ENCODE measurements at places on chromosomes 13 and 19.

DNA sequence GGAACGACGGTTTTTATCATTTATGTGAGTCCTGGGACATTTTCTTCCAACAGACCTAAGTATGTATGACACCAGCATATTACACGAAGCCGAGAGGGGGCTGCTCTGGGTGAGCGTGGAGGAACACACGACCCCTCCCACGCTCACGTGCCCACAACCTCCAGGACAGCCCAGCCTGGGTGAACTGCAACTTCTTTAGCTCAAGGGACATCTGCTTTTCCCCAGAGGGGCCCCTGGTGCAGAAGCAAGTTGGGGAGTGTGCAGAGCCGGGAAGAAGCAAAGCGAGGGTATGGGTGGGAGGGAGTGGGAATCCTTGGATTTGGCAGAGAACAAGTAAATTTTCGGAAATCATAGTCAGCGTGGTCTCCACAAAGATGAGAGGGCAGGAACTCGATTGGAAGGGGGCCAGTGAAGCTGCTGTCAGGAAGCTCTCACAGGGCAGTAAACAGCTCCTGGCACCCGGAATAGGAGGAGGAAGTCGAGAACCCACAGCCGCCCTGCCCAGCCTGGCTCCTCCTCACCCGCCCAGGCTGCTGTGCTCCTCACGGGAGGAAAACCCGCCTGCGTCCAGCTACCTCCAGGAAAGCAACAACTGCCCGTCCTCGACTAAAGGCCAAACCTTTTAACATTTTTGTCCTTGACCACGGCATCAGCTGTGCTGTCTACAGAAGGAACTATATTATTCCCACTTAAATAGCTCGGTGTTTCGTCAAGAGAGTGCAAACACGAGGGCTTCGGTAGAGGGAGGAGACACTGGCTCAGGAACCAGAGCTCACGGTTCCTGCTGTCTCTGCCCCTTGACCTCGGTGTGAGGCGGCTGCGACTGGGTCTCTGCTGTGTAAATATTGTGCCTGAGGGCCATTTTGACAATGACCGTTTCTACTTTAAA lies 17.2 kb upstream of the CFAP97D2 start:
- DNase-seq, result no peak

DNA sequence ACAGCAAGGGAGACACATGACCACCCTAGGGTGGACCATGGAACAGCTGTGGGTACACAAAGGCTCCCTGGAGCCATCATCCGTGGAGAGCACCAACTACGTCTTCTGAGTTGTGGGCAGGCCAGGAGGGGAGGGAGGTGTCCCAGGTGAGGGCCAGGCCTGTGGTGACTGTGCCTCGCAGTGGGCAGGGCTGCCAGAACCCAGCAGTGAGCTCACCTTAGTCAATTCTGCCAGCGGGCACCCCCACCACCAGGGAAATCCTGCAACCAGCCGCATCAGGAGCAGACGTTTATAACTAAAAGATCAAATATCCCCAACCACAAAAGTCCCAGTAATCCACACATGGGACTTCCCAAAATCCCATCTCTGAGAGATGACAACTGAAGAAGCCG lies 19.6 kb downstream of the ELL start:
- no peak for DNase-seq

GRCh38 chr19:5261156-5261890 lies 79.3 kb downstream of the PTPRS start:
- no peak for DNase-seq

GRCh38 chr13:93755341-93755740 lies 528.7 kb downstream of the GPC6 start:
- no peak for DNase-seq

DNA sequence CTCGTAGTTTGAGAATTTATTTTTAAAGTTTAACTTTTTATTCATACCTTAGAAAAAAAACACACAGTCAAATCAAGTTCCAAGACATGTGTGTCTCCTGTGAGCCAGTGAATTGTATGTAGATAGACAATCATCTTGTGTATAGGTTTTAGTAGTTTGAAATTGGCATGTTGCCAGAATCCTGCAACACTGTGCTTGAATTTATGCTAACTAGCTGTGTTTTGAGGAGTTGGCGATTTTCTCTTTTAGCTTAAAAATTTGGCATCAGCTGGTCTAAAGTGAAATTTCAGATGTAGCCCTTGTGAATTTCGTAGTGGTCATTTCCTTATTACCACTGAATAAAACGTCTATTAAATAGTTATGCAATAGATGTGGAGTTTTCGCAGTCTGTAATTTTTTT lies 213.2 kb downstream of the ATP8A2 start:
- no peak for DNase-seq

DNA sequence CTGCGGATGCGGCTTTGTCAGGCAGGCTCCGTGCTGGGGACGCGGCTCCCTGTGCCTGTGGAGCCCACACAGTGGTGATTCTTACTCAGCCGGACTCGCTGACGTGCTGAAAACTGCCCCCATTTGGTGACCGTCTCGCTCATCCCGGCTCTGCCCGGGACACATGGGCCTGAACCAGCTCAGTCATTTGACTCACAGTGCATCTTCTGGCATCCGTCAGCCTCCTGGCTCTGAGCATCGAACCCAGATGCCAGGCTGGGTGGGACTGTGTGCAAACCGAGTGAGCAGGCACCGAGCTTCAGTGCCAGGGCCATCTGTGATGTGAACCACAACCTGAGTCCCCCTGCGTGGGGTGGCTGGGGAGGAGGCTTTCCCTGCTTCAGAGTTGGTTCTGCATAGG lies 5.5 kb downstream of the GCDH start:
- DNase-seq, result no peak

DNA sequence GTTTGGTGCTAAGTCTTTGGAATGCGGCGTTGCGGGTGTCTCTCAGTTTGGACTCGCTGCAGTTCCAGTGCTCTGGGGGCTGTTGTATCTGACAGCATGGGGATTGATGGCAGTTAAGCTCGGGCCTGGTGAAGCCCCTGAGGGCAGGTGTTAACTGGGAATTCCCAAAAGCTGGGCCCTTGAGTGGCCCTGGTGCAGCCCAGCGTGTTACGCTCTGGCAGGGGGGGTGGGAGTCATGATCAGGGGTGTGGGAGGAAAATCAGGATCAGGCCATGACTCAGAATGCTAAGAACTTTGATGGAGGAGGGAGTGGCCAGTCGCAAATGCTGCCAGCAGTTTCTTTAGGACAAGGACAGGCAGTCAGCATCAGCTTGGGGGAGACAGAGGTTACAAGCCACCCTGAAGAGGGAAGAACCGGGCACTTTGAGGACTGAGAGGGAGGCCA lies 19.6 kb downstream of the AP2A1 start:
- DNase-seq, result no peak

DNA sequence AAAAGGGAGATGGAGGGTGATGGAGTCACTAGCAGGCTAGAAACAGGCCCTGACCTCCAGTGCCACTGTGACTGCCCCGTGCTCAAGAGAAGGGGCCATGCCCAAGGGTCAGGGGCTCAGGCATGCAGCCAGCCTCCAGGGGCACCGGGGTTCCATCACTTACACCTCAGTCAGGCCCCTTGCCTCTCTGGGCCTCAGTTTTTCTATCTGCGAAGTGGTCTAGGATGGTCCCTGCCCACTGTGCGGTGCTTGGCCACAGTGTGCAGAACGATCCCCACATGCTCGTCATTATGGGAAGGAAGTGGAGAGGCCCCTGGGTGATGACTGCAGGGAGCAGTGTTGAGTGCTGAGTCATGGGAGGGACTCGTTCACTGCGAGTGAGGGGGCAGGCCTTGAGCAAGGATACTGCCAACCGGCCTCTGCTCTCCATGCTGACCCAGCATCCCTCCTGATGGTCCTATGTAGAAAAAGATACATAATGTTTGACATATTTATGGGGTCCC lies 23.1 kb downstream of the TMED1 start:
- DNase-seq, result no peak

GRCh38 chr19:55520691-55521292 lies 16.1 kb downstream of the SBK2 start:
- DNase-seq, result no peak

DNA sequence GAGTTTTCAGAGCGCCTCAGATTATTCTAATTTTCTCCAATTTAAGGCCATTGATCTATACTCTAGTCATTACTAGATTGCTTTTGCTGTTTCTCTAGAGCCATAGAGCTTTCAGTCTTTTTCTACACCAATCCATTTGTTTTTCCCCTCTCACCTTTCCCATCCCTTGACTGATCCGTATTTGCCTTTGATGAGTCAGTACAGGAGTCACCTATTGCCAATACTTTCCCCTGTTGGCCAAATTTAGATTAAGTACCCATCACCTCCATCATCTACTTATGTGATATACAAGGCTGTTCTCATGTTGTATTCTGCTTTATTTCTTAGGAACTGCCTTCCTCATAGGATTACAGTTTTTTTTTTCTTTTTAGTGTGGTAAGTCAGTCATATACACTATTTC lies 463.2 kb downstream of the KLF12 start:
- no peak for DNase-seq

- no peak for DNase-seq
Observed at GRCh38 chr19:13778847-13779246, 4.6 kb downstream of the C19orf53 start.

- DNase-seq, result no peak
Observed at GRCh38 chr13:99332456-99332855, 25.3 kb upstream of the GPR183 start.

GRCh38 chr13:47216176-47216822 lies 319.4 kb upstream of the HTR2A start:
- DNase-seq, result no peak

- no peak for DNase-seq
Observed at GRCh38 chr13:33544308-33544707, 258.8 kb upstream of the STARD13 start.

- DNase-seq, result no peak
Observed at GRCh38 chr19:2332341-2333026, 4.0 kb downstream of the SPPL2B start.

- DNase-seq, result no peak
Observed at GRCh38 chr19:57135797-57136196, 9.2 kb downstream of the ZIM3 start.

- no peak for DNase-seq
Observed at GRCh38 chr13:75931116-75931515, 295.0 kb downstream of the LMO7 start.

- peak; percentile 18 for DNase-seq
Observed at GRCh38 chr19:491146-491741, 5.0 kb upstream of the MADCAM1 start.

DNA sequence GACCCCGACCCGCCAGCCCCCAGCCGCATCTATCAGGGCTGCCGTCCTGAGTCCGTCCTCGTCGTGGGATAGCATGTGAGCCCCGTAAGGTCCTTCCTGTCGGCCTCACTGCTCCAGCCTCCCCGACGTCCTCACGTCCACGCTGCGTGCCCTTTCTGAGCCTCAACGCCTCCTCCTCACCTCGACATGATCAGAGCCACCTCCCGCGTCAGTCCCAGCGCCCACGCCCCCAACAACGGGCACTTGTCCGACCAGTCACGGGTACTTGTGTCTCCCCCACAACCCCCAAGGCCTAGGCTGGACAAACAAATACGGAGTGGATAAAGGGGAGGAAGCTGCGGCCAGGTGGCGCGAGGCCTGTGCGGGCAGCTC lies 665 bp downstream of the ZNF497 start:
- DNase-seq, result no peak

GRCh38 chr13:113420833-113421600 lies 32.3 kb downstream of the ADPRHL1 start:
- DNase-seq, result no peak

- DNase-seq, result no peak
Observed at GRCh38 chr19:41114132-41114531, at the start of gene CYP2F1. TSS of gene CYP2F1 (plus strand) at chr19:41114432. CDS start at chr19:41116189, 1,757 bp downstream.

GRCh38 chr13:39784347-39784746 lies 128.9 kb downstream of the COG6 start:
- DNase-seq, result no peak

DNA sequence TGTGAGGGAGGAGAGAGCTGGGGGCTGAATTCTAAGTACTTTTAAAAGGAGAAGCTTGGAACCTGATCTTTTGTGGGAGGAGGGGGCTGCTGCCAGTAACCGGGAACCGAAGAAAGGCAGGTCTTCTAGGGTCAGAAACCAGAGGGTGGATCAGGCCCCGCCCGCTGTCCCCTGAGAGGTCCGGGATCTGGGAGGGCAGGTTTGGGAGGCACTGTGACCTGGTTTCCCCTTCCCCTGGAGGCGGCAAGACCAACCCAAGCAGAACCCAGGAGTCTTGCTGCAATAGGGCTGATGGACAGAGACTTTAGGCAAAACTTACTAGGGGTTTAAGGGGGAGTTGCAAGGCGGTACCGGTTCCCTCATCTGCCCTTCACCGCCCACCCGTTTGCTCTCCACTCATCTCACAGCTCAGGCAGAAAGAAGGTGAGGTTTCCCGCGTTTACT lies 707 bp upstream of the KLK8 start:
- DNase-seq, result no peak

DNA sequence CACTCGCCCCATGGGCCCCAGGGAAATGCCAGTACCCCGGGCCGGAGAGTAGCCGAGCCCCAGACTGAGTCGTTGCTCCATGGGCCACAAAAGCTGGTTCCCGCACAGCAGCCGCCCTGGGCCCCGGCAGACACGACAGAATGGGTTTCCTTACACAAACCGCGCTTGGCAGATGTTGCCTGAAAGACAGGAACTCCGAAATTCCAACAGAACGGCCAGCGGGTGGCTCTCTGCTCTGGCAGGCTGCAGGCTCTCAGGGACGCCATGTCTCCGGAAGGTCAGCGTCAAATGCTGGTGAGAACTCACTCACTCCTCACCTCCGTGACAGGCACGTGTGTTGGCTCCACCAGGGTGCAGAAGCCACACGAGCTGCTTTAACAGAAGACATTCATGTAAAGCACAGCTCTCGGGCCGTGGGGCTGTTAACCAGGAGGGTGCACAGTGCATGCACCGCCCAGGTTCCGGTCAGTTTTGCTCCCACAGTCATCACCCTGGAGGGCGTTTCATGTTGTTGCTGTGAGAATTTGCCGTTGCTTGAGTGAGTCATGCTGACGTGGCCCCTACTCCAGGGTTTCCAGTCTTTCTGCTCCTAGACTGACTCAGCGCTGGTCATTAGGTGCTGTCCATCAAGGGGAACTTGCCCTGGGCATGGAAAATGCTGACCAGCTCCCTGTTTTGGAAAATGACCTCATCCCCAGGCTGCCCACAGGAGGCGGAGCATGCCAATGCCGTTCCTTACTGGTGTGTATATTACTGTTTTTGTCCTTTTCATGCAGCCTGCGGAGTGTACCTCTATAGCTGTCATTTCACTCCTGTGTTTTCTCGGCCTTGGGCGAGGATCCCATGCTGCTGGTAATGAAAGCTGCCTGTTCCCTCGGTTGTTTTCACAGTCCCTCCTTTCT lies 44.8 kb downstream of the ANKRD10 start:
- DNase-seq, result no peak

GRCh38 chr19:14475251-14476073 lies at the start of gene PTGER1:
TSS of gene PTGER1 (minus strand) at chr19:14475354. CDS start at chr19:14474320, 1,034 bp downstream.
- no peak for DNase-seq

Data from amygdala (tissue), 56 donors.